CD4-positive, alpha-beta T cell treated with Interleukin-17A for 1 hour (primary cell): ENCODE measurements at places on chromosomes 6 and 20.

DNA sequence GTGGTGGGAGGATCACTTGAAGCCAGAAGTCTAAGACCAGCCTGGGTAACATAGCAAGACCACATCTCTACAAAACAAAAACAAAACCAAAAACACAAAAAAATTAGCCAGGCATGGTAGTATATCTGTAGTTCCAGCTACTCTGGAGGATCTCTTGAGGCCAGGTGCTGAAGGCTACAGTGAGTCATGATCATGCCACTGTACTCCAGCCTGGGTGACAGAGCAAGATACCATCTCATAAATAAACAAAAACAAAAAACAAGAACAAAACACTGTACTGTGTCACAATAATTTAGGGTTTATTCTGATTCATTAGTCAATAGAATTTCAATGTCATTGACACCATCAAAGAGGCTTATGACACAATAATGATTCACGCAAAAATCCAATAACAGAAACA, 1121.7 kb upstream of the MAP3K7 start:
- DNase-seq: no peak

DNA sequence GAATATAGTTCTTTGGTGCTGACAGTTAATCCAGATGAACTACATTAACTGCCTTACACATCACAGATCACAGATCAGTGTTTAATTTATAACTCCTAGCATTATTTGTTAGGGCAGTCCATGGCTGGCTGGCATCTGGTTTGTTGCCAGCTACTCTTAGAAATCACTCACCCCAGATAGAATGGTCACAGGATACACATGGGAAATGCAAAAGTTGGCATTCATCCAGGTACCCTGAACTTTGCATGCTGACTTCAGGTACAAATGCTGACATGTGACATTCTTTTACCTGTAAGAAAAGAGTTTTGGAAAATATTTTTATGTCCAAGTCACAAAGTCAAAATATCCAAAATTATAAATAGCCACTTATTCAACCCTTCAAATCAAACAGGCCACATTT, 20.2 kb downstream of the FBXL4 start:
- no peak for DNase-seq

- DNase-seq: no peak
Measured at GRCh38 chr6:108476376-108476775, 84.3 kb upstream of the FOXO3 start.

DNA sequence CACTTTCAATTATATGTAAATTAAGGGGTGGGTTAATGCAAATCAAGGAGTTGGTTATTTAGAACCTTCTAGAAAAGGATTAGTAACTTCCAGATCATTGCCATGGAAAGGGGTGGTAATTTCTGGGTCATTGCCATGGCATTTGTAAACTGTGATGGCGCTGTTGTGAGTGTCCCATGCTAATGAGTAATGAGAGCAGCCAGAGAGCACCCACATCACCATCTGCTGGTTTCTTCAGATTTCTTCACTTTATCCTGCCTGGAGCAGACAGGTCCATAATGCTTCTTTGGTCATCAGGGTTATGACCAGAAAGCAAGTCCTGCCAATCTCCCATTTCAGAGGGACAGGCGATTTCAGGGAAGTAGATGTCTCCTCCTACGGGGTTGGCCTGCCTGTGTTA, 311.3 kb upstream of the CNR1 start:
- no peak for DNase-seq

DNA sequence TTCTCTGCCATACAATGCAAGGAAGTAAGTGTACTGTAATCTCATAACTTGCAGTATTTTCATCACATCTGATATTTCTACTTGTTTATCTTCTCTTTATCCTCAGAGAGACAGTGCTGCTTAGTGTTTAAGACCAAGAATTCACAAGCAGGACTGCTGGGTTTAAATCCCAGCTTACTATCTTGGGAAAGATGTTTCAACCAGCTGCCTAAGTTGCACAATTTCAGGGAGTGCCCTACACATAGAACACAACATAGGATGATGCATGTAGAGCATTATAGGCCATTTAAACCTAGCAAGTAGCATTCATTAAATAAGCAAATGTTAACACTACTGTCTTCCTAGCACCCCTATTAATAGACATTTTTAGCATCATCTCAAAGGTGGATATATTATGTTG, 205.2 kb upstream of the CEP162 start:
- DNase-seq: no peak

DNA sequence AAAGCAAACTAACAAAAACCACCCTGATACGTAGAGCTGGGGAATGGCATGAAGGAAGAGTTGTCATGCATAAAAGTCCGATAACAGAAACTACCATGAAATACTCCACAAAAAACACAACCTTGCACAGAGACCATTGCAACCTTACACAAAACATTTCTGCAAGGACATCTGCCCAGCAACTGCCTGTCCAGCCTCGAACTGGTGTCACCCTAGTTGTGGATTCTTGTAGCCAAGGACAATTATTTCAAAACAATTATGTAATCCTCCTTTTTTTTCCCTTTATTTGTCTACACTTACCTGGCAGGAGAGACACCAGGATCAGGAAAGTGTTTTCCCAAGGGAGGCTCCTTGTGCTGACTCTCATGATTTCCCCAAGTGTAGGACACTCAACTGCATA, 232.5 kb upstream of the SYNDIG1 start:
- no peak for DNase-seq

DNA sequence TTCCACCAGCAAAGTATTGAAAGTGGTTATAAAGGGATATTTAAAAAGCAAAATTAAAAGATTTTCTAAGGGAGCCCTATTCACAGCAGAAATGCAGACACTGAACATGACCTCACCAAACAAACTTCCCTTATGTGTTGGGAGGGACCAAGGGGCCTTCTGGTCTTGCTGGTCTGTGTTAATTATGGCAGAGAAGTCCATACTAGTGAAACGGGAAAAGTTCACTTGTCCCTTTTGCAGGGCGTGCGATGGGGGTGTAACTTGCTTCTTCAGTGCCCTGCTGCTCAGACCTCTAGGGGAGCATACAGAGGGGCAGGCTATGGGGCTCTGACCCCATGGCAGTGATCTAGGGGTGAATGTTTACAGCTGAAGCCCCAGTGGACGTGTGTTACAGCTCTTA, 53.0 kb upstream of the ZNF337 start:
- DNase-seq: no peak

GRCh38 chr6:166554316-166554715, 32.2 kb downstream of the RAMACL start:
- DNase-seq: no peak

DNA sequence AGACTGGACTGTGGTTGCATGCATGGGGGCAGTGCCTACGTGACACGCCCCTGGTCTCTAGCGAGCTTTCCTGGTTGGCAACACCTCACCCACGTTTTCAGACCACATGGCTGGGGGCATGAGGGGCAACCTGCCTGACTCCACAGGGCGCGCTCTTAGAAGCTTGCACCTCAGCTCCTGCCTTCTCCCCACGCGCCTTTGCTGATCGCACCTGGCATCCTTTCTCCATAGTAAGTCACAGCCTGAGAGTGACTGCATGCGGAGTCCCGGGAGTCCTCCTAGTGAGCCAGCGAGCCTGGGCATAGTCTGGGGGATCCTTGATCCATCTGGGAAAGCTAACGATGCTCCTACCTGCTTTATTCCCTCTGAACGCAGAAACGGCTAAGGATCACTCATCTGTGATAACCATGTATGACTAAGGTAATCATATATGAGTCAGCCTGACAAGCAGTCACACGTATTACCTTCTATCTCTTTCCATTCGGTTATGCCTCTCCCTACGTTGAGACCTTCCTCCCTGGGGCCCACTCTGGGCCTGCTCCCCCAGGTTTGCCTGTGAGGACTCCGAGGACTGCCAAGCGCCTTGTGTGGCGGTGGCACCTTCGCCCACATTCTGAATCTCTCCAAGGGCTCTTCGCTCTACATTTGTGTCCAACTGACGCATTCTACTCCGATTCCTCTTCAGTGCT, 4.5 kb downstream of the TCFL5 start:
- DNase-seq: no peak

GRCh38 chr6:39256294-39256940, 27.1 kb upstream of the KCNK5 start:
- no peak for DNase-seq

- no peak for DNase-seq
Measured at GRCh38 chr20:14570811-14571210, 233.4 kb upstream of the FLRT3 start.

DNA sequence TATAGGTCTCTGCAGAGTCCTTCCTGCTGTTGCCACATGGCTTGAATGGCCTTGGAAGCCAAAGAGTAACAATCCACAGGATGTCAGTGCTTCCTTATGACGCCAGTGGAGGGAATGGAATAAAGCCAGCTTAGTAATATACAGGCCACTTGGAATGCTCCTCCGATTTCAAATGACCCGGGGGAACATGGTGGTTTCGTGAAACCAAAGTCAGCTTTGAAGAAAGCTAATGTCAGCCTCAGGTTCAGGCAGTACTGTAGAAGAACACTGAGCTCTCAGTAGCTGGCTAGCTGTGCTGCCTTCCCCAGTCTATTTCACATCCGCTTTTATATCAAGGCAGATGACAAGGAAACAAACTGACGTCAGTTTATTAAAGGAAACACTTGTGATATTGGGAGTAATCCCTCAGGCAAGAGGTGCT, 189.1 kb downstream of the DTNBP1 start:
- DNase-seq: no peak

DNA sequence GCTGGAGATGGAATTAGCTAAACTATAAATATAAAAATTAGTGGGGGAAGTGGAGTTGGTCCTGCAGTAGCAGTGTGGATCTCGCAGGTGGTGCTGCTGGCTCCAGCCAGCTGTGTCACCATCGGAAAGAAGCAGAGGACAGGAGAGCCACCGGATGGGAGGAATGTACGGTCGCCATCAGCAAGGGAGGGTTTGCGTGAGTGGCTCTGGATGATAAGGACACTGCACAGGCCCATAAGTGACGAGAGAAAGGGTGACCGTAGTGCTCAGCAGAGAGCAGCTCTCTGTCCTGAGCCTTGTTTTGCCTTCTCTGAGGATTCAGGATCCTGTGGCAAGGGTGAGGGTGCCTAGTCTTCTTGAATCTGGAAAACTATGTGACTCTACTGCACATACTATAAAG, 378.7 kb downstream of the ZFAND3 start:
- no peak for DNase-seq

DNA sequence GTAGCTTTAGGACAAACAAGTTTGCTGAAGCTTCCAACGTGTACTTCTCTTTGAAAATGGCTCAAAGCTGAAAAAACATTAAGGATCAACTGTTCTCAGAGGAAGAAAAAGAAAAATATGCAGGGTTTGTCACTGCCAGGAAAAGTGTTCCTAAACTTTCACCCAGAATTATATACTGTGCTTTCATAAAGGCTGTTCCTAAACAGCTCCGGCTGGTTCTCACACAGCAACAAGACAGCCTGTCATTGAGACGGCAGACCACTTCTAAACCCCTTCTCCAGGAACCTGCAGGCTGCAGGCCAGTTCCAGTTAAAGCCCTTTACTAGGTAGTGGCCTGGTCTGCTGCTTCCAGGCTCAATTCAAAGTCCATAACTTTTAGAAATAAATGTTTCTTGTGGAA, 97.4 kb upstream of the SOX4 start:
- no peak for DNase-seq

GRCh38 chr6:48426636-48427035, 315.6 kb upstream of the PTCHD4 start:
- no peak for DNase-seq

GRCh38 chr20:25018841-25019240, 26.3 kb upstream of the APMAP start:
- DNase-seq: no peak

DNA sequence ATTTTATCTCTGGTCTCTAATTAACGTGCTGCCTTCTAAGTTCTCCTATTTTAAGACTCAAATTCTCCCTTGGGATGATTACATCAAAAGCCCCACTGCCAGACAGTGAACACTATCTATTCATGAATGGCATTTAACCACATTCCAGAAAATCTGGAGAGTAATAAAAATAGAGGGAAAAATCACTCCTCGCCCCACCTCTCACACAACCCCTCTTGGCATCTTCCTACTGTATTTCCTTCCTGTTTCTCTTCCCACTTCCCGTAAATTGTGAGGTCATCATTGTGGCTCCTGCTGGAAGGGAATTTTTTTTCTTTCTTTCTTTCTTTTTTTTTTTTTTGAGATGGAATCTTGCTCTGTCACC, 31.5 kb downstream of the RAB44 start:
- DNase-seq: no peak

DNA sequence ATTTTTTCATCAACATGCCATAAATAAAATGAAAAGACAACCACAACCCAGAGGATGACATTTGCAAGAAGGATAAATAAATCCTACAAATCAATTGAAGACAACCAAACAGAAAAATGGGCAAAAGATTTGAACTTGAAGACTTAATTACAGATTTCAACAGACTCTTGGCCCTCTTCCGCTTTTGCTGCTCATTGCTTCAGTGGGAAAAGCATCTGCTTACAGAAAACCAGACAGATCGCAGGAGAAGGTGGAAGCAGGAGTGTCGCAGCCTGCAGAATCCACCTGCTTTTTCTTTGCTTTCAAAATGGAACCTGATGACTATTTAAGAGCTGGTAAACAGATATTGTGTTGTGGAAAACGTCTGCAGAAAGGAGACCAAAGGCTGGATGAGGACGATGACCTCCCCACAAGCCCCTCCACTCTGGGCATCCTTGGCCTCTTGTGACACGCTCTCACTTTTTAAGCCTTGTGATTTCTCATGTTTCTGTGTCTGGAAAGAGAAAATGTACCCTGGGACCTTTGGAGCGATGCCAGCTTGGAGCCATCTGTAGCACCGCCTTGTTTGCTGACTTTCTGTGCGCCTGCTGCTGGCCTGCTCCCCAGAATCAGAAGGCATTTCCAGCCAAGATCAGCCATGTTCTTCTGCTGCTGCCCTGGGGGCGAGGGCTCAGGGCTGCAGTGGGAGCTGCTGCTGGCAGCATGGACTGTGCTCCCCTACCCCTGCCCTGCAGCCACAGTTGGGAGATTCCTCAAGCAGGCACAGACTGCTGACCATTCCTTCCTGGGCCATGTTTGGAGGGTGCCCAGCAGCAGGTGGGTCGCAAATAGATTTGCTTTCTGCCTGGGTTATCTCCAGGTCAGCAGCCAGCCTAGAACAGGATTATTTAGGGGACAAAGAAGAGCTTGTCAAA, 3.6 kb upstream of the CSTL1 start:
- DNase-seq: no peak

DNA sequence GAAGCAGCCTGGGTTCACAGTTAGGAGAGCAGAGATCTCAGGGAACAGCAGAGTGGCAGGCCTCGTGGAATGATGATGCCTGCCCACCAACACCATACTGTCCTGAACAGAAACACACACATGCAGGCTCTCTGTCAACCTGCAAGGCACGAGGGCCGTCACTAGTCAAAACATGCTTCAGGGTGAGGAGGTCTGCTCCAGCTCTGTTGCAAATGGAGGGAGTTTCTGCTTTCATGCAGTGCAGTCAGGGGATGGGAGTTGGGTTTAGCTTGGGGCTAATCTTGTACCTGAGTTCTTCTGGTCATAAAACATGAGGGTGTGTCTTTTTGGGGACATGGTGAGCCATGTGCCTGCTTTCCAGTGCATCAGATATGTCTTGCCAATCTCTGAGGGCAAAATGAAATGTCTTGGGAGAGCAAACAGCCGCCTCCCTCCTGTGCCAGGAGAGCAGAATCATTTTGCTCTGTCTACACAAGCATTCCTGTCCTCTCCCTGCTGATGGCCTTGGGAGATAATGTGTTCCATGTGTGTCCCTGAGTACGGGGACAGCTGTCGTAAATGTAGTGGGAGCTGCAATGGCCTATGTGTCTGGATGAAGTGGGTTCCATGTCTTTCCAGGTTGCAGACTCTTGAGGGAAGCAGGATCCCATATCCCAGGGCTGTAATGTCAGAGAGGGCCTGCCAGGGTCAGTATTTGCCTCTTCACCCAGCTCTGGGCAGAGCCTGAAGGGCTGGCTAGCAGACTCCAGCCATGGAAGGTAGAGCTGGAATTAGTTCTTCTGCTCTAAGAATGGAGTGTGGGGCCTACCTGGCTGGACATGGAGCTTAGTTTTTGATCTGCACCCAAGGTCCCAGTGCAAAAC, 40.6 kb downstream of the MAFB start:
- DNase-seq: no peak
